Nephron progenitor cell (in vitro differentiated cells): ENCODE measurements at places on chromosomes 16 and 17.

- DNase-seq, result no peak
Measured at GRCh38 chr17:39626171-39627046, at the start of gene PPP1R1B. PPP1R1B (plus strand) TSS chr17:39626952; CDS start chr17:39627393, 441 bp downstream.

DNA sequence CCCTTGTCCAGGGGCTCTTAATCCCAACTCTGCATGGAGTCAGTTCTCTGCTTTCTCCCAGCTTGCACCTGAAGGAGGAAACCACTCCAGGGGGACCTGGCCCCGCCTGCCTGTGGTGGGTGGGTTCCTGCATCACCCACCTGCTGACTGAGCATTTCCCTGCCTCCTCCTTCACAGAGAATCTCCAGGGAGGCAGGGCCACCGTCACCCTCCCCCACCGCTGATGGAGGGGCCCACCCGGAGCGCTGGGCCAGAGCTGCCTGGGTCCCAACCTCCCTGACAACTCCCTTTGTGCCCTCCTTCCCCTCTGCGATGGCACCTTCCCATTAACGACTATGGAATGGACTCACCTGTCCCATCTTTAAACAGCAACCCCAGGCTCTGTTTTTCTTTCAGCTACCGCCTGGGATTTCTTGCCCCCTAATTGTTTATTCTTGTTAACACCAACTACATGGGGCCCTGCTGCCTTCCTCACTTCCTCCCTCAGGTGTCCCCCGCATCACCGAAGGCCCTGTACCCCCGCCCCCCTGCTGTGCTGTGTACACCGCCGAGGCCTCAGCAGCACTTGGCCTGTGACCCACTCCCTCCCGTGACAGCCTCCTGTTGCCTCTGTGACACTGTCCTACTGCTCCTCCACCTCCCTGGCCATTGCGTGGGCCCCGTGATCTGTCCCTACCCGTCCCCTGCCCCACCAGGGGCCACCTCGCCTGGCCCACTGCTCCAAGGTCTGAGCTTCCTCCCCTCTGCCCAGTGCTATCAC lies 842 bp upstream of the TEDC2 start:
- no peak for DNase-seq

GRCh38 chr16:27103954-27104353 lies 37.2 kb downstream of the C16orf82 start:
- DNase-seq, result no peak

GRCh38 chr16:77387815-77388209 lies 47.0 kb downstream of the ADAMTS18 start:
- DNase-seq, result no peak

GRCh38 chr17:44830359-44831288 lies 537 bp upstream of the GJC1 start:
- no peak for DNase-seq

DNA sequence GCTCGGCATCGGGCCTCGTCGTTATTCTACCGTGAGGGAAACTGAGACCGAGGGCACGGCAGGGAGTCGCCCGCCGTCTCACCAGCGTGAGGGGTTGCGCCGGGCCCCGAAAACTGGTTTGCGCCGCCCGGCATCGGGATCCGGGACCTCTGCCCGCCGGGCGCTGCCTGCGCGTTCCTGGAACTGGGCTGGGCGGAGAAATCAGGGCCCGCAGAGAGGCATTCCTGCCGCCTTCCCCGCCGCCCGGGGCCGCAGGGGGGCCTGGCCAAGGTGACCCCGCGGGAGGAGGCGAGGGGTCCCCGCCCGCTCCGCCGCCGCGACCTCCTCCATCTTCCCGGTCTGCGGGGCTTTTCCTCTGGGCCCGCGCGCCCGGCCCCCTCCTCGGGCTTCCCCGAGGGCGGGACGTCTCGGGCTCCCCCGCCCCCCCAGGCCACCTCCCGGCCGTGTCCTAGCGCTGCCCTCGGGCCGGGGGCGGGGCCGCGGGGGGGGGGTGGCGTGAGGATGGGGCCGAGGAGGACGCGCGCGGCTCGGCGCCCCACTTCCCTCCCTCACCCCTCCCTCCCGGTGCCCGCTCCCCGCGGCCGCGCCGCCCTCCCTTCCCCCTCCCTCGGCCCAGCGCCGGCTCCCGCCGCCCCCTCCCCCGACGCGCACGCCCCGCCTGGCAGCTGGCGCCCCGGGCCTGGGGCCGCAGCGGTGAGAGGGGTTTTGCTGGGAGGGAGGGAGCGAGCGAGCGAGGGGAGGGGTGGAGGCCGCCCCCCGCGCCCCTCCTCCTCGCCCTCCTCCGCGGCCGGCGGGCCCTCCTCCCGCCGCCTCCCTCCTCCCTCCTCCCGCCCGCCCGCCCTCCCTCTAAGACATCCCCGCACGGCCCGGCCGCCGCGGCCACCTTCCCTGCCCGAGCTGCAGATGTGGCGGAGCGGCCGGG lies at the start of gene GLIS2:
Gene GLIS2 (plus strand): TSS at position 882 of the 922 bp plus-strand sequence. CDS start 16,214 bp downstream, outside the sequence.
- DNase-seq, result peak; percentile 85

GRCh38 chr16:79610771-79611170 lies 10.2 kb upstream of the MAF start:
- no peak for DNase-seq

- no peak for DNase-seq
Measured at GRCh38 chr16:57653936-57654335, 14.2 kb upstream of the ADGRG3 start.

DNA sequence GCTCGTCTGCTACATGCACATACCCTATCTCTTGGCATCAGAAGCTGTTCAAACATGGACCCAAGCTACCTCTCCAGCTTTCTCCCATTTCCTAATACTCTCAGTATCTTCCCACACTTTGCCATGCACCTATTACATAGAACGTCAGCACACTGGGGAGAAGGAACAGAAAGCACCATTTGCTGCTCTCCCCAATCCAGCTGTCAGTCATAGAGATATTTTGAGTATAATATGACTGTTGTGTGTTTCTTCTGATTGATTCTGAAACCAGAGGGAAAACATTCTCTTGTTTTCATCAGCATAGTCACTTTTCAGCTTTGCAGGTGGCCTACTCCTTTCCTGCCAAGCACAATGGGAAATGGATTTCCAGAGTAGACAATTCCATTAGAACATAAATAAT lies 107.1 kb downstream of the ADAMTS18 start:
- DNase-seq, result no peak

GRCh38 chr16:53775106-53775820 lies 71.3 kb downstream of the FTO start:
- DNase-seq, result no peak

- no peak for DNase-seq
Measured at GRCh38 chr16:87931504-87931903, 4.8 kb downstream of the CA5A start.

DNA sequence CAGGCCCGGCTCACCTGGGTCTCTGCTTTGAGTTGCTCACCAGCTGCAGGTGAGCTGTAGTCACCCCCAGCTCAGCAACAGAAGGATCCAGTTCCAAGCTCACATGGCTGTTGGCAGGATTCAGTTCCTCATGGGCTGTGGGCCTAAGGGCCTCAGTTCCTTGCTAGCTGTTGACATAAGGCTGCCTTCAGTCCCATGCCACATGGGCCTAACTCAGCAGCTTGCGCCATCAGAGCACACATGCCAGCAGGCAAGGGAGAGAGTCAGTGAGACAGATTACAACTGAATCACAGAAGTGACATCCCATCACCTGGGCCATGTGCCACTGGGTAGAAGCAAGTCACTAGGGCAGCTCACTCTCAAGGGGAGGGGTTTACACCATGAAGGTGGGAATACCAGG lies 24.7 kb downstream of the PSMD7 start:
- no peak for DNase-seq

DNA sequence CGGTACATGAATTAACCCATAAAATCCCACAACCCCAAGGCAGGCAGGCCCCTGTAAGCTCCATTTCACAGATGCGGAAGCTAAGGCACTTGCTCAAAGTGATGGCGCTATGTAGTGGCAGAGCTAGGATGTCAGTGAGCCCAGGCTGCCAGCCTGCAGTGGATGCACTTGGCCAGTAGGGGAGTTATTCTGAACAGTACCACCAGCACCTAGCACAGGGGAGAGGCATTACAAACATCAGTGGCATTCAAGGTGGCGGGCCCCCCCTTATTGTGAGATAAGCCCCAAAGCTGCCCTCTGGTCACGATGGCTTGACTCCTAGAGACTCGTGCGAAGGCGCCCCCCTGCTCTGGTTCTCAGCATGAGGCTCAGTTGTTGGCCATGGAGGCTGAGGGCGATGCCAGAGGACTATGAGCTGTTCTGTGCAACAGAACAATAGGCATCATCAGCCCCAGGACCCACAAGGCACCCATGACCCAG lies 33.8 kb downstream of the GTF3C1 start:
- peak; percentile 27 for DNase-seq

DNA sequence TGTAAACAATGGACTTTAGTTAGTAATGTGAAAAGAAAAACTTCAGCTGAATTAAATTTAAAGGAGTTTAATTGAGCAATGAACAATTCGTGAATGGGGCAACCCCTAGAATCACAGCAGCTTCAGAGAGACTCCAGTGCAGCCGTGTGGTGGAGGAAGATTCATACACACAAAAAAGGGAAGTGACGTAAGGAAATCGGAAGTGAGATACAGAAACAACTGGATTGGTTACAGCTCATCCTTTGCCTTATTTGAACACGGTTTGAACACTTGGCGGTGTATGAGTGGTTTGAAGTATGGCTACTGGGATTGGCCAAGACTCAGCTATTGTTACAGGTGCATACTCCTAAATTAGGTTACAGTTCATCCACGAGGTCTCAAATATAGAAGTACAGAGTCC lies 460.4 kb upstream of the ASIC2 start:
- no peak for DNase-seq

GRCh38 chr17:57527221-57528057 lies 217.7 kb downstream of the CCDC182 start:
- no peak for DNase-seq

DNA sequence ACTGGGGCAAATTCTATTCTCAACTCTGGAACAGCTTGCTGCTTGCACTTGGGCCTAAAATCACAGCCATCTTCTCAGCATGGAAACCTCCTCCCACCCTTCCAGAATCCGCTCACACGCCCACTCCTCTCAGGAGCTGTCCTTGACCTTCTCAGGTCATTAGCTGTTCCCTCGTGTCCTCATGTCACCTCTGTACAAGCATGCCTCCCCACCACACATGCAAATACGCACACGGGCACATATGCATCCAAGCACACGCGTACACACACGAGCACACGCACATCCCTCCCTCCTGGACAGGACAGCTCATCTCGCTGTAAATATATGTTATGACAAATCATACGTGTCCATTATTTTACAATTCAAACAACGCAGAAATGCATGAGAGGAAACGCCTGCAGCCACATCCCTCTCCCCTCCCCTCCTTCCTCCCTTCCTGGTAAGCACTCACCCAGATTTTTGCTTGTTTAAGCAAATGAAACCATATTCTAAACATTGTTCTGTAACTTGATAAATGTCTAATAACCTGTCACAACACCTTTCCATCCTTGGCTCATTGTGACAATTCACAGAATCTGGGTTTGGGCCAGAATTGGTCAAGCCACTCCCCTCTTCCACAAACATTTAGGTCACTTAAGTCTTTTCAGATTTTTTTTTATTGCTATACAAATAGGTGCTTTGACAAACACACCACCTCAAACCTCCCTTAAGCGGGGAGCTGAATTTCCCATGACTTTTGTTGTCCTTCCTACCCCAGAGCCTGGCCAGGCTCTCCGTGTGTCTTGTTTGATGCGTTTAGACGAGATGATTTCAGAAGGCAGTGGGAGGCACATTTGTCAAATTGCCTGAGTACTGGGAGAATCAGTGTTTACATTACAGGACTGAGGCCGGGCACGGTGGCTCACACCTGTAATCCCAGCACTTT lies 41.7 kb downstream of the DNAH17 start:
- no peak for DNase-seq

- DNase-seq, result no peak
Measured at GRCh38 chr17:10135539-10136257, 62.7 kb downstream of the GAS7 start.

- DNase-seq, result no peak
Measured at GRCh38 chr17:17400070-17400469, 76.7 kb upstream of the MED9 start.

- DNase-seq, result no peak
Measured at GRCh38 chr16:31198207-31198882, 4.2 kb downstream of the PYCARD start.

DNA sequence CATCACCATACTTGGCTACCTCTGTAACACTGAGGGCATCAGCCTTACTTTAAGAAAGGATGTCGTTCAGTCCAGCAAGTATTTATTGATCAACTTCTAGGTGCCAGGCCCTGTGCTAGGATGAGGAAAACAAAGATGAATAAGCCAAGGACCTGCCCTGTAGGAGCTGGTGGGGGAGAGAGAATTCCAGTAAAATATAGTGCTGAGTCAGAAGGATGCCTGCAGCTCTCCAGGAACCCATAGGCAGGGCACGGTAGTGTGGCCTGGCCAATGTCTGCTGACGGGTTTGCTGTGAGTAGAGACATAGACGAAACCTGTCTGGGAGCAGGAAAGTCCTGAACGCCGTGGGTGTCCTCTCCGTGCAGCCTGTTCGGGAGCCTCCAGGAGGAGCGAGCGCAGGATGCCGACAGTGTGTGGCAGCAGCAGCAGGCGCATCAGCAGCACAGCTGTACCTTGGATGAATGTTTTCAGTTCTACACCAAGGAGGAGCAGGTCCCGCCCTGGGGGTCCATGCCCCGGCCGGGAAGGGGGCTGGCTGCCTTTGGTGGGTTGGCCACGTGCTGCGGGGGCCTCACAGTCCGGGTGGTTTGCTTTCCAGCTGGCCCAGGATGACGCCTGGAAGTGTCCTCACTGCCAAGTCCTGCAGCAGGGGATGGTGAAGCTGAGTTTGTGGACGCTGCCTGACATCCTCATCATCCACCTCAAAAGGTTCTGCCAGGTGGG lies 55.6 kb downstream of the USP43 start:
- no peak for DNase-seq

DNA sequence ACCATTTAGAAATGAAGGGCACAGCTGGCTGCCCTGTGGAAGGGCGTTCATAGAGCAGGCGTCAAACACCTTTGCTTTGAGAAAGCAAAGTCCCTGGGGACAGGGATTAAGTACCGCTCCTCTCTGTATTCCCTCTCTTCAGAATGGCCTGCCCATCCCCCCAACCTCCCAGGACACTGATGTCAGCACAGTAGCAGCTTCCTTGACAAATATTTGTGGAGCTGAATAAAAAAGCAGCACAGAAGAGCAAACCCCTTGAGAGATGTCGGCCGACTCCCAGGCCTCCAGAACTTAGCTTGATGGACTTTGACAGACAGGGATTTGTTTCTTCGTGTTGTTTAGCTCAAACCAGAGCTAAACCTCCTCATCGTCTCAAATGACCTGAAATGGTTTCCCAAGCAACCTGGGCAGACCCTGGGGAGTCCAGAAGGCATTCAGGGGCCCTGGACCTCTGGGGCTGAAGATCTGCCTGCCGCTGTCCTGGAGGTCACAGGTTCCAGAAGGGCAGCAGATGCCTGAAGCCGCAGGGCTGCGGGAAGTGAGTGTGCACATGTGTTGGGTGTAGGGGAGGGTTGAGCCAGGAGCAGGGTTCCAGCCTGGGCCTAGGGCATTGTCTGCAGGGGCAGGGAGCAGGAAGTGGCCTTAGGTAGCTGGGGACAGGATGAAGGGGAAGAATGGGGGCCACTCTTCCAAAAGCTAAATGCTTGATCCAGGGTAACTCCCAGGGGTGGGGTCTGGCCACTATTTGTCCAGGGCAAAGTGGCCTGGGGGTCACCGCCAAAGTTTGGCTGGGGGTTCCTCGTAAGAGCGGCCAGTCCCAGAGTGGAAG lies 42.3 kb upstream of the NKD1 start:
- DNase-seq, result peak; percentile 51

GRCh38 chr16:13958474-13958873 lies 38.5 kb downstream of the ERCC4 start:
- DNase-seq, result no peak
